Kidney epithelial cell (primary cell): ENCODE measurements at places on chromosomes 6 and 20.

- DNase-seq, result no peak
These were observed 933 bp downstream of the SSR1 start for GRCh38 chr6:7311917-7312615.

GRCh38 chr6:165662749-165663376 is at the start of gene PDE10A:
TSS of gene PDE10A (minus strand) at chr6:165663241. CDS start at chr6:165662811, 430 bp downstream.
- DNase-seq, result no peak

DNA sequence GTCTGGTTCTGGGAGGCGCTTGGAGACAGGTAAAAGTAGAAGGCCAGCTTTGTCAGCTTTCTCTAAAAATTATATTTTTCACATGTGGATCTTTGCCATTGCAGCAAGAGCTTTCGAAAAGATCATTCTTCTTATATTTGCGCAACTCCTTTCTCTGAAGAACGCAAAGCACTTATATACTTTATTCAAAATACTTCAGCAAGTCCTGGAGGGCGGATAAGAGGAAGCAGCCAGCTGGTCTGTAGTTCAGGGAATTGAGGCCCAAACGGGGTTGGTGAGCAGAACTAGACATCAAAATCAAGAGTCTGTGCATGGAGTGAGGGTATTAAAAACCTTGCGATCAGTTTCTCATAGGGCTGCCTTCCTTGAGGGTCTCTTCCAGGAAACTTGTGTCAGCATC is 182.3 kb downstream of the DTNBP1 start:
- DNase-seq, result no peak

- no peak for DNase-seq
These were observed 924 bp downstream of the FAM162B start for GRCh38 chr6:116764629-116764960.

GRCh38 chr6:137305691-137306090 is 86.5 kb upstream of the IFNGR1 start:
- DNase-seq, result no peak

DNA sequence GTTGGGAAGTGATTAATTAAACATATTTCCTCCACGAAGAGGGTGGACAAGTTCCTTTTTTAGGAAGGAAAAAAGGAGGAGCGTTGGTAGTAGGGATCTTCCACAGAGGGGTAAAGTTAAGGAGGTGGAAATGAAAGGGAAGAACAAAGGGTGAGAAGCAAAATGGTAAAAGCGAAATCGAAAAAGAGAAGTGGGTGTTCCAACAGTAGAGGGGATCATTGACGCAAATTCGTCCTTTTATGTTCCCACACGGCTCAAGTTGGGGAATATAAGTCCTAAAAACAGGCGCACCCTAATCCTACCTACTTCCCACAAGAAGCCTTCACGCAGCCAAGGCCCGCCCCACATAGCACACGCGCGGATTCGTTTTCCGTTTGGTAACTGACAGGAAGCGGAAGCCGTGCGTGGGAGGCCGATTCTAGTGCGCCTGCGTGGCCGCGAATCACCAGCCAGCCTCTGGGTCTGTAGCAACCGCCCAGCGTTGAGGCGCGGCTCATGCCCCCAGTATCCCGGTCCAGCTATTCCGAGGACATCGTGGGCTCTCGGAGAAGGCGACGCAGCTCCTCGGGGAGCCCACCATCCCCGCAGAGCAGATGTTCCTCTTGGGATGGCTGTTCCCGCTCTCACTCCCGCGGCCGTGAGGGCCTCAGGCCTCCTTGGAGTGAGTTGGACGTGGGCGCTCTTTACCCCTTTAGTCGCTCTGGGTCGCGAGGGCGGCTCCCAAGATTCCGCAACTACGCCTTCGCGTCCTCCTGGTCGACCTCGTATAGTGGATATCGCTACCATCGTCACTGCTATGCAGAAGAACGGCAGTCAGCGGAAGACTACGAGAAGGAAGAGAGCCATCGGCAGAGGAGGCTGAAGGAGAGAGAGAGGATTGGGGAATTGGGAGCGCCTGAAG is at the start of gene NKAPL:
TSS of gene NKAPL (plus strand) at position 421 of the 901 bp plus-strand sequence. CDS start at position 496, 75 bp downstream.
- no peak for DNase-seq

DNA sequence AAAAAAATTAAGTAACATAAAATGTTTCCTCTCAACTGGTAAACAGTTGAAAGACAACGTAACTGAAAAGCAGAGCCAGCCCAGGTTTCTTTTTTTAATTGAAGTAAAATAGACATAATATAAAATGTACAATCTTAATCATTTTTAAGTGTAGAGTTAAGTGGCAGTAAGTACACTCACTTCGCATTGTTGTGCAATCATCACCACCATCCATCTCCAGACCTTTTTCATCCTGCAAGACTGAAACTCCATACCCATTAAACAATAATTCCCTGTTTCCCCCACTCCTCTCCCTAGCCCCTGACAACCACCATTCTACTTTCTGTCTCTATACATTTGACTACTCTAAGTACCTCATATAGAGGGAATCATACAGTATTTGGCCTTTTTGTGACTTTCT is 395.7 kb downstream of the RNGTT start:
- DNase-seq, result no peak
